NCI-H446 treated with DMSO at 0.1 percent for 48 hours (cell line): ENCODE measurements at places on chromosomes 2 and 18.

DNA sequence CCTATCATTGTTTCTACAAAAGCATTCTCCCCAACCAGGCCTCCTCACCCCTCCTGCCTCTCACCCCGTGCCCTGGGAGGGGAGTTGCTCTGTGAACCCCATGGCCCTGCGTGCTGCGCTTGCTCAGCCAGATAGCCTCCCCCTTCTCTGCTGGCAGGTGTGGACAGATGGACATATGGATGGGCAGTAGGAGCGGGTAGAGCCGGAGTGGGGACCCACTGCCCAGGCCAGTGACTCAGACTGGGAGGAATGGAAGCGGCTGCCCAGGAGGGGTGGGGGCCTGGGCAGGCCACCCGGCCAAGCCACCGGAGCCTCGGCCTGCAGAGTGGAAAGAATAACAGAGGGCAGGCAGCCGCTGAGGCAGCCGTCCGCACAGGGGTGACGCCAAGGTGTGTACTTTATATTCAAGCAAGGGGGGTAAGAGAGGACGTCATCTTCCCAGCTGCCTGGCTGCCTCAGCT, 8.7 kb downstream of the CYP26B1 start:
- no peak for DNase-seq

DNA sequence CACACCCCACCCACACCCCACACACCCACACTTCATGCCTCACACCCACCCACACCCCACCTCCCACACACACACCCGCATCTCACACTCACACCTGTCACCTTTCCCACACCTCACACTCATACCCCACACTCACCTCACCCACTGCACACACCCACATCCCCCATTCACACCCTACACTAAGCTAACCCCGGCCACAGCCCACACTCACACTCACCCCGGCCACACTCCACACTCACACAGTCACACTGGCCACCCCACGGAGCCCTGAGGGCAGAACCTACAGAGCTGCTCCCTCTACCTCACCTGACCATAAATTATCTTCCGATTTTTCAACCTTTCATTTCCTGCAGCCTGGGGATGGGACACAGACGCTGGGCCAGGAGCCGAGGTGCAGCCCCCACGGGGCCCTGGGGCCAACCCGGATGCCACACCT, 241.3 kb downstream of the HDAC4 start:
- no peak for DNase-seq

- DNase-seq = no peak
Measured at GRCh38 chr2:71730785-71731383, 277.5 kb downstream of the DYSF start.

DNA sequence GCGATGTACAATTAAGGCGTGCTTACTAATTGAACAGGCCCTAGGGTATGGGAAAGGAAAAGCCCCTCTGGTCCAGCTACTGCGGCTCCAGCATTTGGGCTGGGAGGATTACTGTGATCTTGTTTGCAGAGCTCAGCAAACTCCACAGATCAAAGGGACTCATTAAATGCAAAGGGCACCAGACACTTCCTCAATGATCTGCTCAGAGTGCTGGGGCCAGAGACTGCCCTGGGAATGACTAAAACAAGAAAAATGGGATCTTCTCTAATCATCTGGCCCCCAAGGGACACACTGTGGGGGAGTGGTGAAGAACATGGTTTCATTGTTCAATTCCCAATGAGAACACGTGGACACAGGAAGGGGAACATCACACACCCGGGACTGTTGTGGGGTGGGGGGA, 85.0 kb downstream of the MARCHF4 start:
- DNase-seq = no peak

DNA sequence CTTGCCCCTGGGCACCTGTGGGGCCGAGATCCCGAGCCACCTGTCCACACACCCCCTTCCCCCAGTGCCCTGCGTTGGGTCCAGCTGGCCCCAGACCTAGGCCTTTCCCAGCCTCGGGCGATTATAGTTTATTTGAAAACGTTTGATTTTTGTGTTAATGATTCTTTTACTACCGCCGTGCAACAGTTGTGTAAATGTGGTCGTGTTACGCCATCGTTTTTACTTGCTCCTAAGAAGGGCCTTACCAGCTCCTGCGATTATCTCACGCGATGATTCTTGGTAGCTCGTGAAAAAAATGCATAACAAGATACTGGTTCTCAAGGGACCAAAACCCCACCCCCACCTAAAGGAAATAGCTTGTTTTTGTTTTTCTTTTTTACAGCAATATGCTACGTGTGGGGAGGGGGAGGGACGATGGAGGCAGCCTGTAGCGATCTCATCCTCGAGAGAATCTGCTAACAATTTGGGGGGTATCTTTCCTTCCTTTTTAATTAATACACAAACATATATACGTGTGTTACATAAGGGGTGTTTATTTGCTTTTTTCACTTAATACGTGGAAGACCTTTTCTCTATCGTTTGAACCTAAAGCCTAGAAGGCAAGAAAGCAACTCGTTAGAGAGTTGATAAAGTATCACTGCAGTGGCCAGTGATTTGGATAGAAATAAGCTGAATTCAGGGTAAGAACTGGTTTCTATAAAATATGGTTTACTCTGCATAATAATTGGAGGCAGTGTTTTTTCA, 1.0 kb downstream of the ZDBF2 start:
- DNase-seq = peak; percentile 4

DNA sequence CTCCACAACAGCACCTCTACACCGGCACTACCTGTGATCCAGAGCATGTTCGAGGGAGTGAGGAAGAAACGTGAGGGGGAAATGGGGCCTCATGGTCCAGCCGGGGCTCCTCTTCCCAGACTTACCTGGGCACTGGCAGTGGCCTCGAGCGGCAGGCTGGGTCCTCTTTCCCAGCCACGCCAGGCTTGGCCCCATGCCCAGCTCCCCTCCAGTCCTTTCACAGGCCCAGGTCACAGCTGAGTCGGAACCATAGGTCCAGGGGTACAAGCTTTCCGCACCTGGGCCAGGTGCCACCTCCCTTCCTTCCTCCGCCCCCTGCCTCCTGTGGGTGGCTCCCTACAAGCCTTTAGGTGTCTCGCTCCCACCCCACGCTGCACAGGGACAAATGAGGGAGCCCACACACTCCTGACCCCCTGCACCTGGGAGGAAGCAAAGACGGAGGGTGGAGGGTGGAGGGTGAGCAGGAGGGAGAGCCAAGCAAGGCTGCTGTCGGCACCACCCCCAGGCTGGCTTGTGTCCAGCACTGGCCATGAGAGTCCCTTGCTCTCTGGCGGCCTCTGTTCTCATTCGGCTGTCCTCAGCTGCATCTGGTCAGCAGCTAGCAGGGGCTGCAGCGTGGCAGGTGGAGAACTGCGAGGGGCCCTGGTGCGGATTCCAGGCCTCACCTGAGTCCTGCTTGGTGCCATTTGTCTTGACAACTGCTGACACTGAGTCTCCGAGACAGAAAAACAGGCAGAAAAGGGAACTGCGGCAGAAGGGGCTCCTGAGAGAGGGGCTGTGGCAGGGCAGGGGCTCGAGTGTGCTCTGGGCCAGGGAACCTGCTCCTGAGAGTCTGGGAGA, 26.8 kb downstream of the ADRA2B start:
- no peak for DNase-seq
